ENCODE measurements at places on chromosomes 4 and X.

DNA sequence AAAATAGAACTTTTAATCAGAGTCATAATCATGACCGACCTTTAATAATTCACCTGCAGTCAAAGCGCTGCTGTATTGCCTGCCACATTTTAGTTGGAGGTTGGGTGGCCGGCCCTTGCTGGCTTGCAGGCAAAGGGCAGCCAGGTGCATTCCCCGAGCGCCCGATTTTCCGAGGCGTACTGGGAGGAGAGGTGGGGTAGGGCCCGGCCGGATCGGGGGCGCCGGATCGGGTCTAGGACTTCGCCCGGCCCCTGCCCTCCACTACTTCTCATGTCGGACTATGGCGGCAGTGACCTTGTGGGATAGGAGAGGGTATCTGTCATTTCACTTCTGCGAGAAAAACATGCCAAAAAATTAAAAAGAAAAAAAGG lies 2.5 kb upstream of the RS1 start:
- peak; percentile 5 for DNase-seq

DNA sequence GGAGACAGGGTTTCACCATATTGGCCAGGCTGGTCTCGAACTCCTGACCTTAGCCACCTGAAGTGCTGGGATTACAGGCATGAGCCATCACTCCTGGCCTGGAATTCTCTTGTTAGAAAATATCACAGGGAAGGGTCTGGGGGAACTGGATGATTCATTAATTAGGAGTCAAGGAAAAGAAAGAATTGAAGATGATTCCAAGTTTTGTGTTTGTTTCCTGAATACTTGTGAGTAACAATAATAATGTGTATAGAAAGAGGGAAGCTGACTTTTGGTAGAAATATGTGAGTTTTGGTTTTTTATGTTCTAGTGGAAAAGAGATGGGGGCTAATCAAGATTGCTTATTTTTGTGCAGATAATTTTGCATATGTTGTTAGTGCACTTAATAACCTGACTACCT lies 77.3 kb upstream of the CLNK start:
- no peak for DNase-seq

DNA sequence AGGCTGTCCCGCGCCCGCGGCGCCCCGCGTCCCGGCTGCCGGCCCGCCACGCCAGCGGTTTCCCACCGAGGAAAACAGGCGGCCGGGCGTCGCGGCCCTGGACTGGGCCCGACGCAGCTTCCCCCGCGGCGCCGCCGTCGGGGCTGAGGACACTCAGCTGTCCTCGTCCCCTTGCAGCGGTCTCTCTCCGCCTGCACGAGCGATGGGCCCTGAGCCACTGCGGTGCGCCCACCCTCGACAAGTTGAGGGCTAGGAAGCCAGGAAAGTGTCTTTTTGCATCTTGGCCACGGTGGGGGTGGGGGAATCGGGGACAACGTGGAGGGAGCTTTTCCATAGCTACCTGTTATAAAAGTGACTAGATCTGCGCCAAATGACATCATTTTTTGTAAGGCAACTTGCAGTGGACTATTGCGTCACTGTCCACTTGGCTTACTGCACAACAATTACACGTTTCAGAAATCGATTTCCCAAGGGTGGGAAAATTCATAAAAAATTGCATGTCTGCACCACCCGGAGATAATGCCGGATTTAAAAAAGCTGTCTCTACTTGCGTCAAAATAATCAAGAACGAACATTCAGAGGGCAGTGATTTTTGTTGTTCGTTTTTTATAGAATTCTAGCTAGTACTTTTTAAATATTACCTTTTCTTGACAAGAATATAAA lies 1.1 kb downstream of the KLHL15 start:
- no peak for DNase-seq

DNA sequence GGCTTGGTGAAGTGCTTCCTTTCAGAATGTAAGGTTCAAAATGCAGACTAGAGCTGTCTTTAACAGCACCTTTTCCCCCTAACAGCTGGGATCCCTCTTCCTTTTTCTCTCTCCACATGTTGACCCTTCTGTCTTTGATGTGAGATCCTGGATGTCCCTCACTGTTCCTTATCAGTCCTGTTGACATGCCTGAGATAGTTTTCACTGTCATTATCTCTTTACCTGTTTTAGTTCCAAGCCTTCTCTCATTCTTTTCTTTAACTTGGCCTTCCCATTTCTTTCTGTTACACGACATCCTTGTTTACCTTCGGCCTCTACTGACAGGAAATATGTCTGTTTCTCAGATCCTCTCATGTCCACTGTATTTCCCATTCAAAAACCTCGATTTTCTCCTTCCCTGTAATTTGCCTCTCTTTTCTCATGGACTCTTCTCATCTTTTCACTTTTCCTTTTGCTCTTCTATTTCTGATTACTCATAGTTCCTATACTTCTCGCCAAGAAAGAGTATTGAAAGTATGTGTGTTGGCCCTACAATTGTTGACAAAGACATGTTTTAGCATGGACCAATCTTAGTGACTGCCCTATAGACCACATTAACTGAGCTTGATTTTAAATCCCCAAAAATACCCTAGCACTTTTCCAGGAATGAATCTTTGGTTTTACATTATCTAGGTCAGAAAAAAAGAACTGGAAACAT lies 1.2 kb upstream of the SOWAHB start:
- no peak for DNase-seq

DNA sequence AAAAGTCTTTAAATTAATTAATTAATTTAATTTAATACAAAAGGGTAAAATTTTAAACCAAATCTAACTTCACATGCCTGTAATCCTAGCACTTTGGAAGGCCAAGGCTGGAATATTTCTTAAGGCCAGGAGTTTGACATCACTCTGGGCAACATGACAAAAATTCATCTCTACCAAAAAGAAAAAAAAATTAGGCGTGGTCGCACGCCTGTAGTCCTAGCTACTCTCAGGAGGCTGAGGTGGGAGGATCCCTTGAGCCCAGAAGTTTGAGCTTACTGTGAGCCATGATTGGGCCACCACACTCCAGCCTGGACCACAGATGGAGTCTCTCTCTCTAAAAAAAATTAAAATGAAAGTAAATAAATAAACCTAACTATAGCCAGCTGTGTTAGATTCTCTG lies 39.2 kb upstream of the ANTXR2 start:
- no peak for DNase-seq

GRCh38 chrX:11666952-11667685 lies 1.4 kb upstream of the ARHGAP6 start:
- DNase-seq: no peak

DNA sequence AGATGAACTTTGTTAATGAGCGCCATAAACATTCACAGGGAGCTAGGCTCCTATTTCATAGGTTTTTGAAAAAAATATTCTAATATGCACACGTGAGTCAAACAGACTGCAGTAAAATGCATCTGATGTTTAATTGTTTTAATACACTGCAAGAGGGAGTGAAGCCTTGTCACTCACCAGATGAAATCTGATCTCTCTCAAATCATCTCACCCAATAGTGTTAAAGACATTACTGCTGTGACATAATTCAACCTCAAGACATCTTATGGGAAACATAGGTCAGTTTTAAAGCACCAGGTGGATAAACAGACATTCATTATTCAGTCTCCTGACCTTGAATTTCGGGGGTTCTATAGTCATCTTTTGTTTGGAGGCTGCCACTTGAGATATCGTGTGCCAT lies 148.3 kb downstream of the MAML3 start:
- DNase-seq: no peak

DNA sequence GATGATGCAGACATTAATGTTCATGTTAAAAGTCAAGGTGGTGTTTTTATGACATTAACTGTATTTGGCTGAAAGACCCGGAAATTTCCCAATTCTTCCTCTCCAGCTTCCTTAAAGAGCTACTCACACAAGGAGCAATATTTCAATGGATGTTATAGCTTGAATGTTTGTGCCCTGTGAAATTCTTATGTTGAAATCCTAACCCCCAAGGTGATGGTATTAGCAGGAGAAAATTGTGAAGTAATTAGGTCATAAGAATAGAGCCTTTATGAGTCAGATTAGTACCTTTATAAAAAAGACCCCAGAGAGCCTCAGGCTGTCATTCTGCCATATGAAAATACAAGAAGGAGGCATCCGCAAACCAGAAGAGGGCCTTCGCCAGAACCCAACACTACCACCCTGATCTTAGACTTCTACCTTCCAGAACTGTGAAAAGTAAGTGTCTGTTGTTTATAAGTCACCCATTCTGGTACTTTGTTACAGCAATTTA lies 3.6 kb downstream of the TLR1 start:
- no peak for DNase-seq

DNA sequence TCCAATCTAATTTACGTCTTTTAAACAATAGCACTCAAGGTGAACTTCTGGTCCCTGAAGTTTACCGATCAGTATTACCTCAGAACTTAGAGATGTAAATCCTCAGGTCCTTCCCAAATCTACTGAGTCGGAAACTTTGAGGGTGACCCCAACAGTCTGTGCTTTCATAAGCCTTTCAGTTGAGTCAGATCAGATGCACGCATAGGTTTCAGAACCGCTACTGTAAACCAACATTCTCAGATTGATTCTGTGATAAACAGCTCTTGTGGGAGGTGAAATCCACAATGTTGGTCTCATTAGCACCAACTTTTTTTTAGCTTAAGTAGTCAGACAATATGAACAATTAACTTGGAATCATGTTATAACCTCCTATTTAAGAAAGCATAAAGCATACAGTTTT lies 86.0 kb downstream of the WWC2 start:
- peak; percentile 3 for DNase-seq

- DNase-seq: no peak
These were observed 347.2 kb upstream of the DDX53 start for GRCh38 chrX:22652596-22652995.

- DNase-seq: no peak
These were observed 498.4 kb downstream of the PACRGL start for GRCh38 chr4:21198683-21199082.

GRCh38 chr4:158644760-158645159 lies 26.9 kb downstream of the C4orf46 start:
- no peak for DNase-seq

DNA sequence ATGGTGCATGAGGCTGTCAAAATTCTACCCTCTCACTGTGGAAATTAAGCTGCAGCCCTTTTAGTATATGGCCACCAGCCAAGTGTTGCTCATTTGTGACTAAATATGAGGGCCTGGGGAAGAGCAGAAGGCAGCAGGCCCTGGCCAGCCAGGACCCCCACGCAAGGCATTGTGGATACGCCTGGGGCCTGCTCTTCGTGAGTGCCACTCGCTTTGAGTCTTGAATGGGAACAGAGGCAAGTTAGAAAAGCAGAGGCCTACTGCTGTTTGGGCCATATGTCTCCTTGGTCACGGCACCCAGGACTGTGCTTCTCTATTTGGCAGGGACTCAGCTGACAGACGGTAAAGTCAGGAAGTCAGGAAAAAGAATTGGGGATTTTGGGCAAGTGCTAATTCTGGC lies 10.9 kb downstream of the RTL5 start:
- DNase-seq: no peak

DNA sequence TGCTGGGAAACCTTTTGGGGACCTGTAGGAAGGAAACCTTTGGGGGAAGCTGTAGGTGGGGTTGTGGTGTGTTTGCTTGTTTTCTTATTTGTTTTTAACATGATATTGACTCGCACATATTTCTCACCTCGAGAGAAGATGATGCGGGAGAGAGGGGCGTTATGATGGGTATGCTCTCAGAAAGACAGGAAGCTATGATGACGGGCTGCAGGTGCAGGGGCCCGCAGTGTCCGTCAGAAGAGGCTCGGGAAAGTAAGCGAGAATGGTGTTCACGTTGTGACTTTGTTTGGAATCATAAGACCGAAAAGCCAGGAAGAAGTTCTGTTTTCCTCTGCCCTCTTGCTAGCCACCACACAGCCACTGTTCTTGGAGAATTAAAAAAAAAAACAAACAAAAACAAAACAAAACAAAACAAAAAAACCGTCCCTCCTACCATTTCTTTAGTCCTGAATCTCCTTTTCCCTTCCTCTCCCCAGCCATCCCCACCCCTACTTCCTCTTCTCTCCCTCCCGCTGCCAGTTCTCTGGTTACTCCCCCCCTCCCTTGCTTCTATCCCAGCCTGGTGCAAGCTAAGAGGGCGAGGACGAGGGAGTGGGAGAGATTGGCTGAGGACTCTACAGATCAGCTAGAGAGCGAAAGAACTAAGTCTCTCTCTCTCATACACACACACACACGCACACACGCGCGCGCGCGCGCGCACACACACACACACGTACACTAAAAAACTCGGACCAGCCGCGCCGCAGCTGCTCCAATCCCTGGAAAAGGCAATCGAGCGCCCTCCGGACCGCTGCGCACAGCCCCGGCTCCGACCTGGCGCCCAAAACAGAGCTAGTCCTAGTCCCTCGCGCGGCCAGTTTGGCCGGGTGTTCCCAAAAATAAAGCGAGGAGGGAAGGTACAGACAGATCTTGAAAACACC lies at the start of gene BMP3:
BMP3 (plus strand) TSS at position 648 of the 920 bp plus-strand sequence. CDS start 577 bp downstream, outside the sequence.
- DNase-seq: no peak

GRCh38 chrX:71492231-71493065 lies 40.5 kb upstream of the OGT start:
- DNase-seq: peak; percentile 13

- no peak for DNase-seq
These were observed 94.9 kb upstream of the SHISA3 start for GRCh38 chr4:42302348-42302747.

DNA sequence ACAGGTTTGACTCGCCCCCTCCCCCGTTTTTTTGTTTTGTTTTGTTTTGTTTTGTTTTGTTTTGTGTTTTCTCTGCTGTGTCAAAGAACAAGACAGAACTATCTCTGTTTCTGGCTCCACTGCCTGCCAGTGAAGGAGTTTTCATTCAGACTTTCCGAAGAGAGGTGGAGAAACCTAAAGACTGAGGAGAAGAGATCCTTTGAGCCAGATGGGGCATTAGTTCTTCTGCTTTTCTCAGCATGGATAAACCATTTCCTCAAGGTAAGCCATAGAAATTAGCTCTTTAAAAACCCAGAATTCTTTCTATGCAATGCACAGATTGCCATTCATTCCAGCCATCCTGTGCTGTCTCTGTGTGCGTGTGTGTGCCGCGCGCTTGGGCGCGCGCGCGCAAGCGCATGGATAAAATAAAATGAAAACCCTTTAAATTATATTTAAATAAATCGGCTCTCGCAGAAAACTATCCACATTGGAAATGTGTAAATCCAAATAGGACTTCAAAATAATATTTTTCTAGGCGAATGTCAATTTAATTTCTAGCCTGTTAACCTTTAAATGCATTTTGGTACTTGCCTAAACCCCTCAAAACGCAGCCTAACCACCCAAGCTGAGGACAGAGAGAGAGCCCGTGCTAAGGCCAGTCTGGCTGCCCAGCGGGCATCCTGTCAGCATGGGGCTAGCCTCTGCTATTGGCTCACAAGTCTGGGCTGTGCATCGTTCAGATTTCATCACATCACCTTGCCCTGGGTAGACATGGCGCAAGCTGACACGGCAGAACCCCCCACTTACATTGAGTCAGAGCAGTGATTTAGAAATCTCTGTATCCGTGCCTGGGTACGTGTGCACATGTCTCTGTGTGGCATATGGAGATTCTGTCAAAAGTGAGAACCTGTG lies 113.0 kb upstream of the VAMP7 start:
- DNase-seq: no peak

- DNase-seq: no peak
These were observed 74.2 kb downstream of the LIMCH1 start for GRCh38 chr4:41611881-41612871.
